ENCODE measurements at places on chromosomes 7 and 10.
A peak's percentile ranks its signal among the peaks of the same experiment; 100 is the strongest.

DNA sequence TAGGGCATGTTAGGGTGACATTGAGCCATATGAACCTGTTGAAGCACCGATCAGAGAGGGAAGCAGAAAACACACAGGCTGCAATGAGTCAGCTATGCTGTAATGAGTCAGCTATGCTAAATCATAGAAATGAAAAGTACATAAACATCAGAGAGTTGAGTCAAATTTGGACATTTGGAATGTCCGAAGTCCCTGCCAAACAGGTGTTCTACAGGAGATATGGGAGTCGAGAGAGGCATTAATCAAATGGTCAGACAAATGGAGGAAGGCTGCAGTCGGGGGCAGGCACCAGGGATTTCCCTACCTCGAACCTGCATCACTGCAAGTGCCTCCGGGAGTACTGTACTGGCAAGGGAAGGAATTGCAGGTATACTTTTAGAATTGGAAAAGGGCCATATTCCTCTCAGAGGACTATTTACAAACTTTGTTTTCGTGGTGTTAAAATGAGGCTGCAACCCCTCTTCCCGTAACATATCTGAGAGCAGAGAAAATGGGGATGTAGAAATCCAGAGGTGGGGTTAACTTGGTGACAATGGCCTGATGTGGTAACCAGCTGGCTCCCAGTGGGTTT is 8.8 kb upstream of the ZC3HAV1 start:
- peak overlapping the region; percentile 75 for H3K27ac ChIP-seq
- peak overlapping the region; percentile 54 for H3K4me3 ChIP-seq
- H3K4me1 ChIP-seq, result peaks cover 30% of the 10 kb centered on the region
- peak; percentile 71 for ATAC-seq

- ATAC-seq, result no peak
- no peak overlapping the region for H3K4me3 ChIP-seq
- no peaks in the 10 kb centered on the region for H3K4me1 ChIP-seq
These were observed 314.7 kb downstream of the BICC1 start for GRCh38 chr10:58827381-58827780.

DNA sequence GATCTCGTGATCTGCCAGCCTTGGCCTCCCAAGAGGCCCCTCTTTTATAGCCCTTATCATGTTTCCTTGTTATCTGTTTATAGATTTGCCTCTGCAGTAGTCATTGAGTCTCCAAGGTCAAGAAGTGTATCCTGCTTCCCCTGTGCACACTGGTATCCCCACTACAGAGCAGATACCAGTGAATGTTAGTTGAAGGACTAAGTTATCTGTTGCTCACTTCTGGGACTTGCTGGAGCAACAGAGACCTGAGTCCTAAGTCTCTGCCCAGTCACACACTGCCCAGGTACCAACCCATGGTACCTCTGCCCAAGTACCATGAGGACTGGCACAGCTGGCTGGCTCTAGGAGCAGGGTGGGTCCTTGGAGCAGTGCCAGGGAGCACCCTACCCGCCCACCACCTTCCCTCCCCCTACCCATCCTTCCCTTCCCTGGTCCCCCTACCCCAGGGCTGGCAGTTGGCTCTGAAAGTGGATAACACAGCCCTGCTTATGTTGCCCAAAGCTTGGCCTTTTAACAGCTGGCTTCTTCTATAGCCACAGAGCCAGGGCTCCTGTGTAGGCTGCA is 26.5 kb upstream of the PDCD4 start:
- H3K27me3 ChIP-seq, result no peaks in the 10 kb centered on the region
- peaks cover 4% of the 10 kb centered on the region for H3K36me3 ChIP-seq
- ATAC-seq, result no peak
- H3K4me3 ChIP-seq, result no peak overlapping the region
- H3K27ac ChIP-seq, result peak overlapping the region; percentile 96
- peaks cover 89% of the 10 kb centered on the region for H3K4me1 ChIP-seq

- peaks cover 21% of the 10 kb centered on the region for H3K36me3 ChIP-seq
- ATAC-seq, result peak; percentile 79
- H3K27ac ChIP-seq, result peak overlapping the region; percentile 99
- H3K27me3 ChIP-seq, result no peaks in the 10 kb centered on the region
- H3K4me3 ChIP-seq, result peak overlapping the region; percentile 98
- peaks cover 35% of the 10 kb centered on the region for H3K4me1 ChIP-seq
These were observed 2.0 kb downstream of the SRI start for GRCh38 chr7:88217675-88218428.

GRCh38 chr7:24436131-24436920 is 136.9 kb upstream of the PALS2 start:
- ATAC-seq, result no peak
- H3K27ac ChIP-seq, result no peak overlapping the region
- no peaks in the 10 kb centered on the region for H3K27me3 ChIP-seq
- no peak overlapping the region for H3K4me3 ChIP-seq
- no peaks in the 10 kb centered on the region for H3K4me1 ChIP-seq

DNA sequence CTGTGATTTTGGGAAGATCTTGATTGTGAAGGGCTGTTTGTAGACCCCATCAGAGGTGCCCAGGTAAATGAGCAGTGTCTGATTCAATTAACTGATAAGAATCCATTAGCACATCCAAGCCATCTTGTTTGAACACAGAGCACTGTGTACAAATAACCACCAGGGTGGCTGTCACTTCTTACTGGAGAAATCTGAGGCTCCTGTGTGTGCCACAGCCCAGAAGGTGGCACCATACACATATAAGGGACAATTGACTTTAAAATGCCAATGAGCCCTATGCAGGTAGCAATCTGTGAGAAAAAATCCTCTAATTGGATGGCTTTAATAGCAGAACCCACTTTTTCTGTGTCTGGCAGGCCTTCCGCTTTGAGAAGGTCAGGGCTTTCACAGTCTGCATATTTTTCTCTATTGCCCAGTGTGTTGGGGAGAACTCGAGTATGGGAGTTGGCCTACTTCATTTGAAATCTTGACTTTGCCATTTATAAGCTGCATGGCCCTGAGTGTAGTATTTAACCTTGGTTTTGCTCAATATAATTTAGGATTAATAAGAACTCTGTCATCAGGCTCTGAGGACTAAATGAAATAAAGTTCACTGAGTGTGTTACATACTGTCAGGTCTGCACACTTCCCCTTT is 517.4 kb downstream of the CCSER2 start:
- H3K36me3 ChIP-seq, result no peaks in the 10 kb centered on the region
- no peak overlapping the region for H3K4me3 ChIP-seq
- ATAC-seq, result no peak
- no peak overlapping the region for H3K27ac ChIP-seq

DNA sequence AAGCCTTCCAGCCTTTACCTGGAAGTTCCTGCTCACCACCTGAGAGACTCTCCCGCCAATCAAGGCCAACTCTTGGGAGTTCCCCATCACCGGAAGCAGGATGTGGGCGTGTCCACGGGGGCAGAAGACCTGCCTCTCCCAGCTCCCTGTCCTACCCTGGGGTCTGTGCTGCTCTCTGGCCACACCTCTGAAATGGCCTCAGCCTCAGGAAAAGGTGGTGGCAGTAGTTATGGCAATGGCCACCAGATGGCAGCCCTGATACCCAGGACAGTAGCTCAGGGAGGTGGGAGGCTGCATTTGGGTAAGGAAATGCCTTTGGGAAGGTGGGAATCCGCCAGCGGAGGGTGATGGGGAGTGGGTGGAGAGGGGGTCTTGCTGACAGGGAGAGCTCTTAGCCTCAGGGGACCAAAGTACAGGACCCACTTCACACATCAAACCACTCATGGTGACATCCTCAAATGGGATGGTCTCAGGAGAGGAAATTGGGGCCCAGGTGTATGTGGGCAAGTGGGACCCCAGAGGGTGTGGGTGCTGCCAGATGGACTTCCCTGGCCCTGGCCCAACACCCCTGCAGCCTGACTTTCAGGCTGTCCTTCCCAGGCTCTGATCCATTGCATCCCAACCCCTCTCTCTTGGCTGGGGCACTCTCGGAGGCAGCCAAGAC is 33.9 kb downstream of the KAZALD1 start:
- no peak overlapping the region for H3K4me3 ChIP-seq
- peaks cover 88% of the 10 kb centered on the region for H3K27me3 ChIP-seq
- ATAC-seq, result peak; percentile 75
- no peaks in the 10 kb centered on the region for H3K36me3 ChIP-seq
- no peak overlapping the region for H3K27ac ChIP-seq

- H3K4me3 ChIP-seq, result no peak overlapping the region
- H3K36me3 ChIP-seq, result no peaks in the 10 kb centered on the region
- no peak for ATAC-seq
- H3K27me3 ChIP-seq, result no peaks in the 10 kb centered on the region
- no peak overlapping the region for H3K27ac ChIP-seq
These were observed 997.3 kb downstream of the LRMDA start for GRCh38 chr10:76428551-76429367.

DNA sequence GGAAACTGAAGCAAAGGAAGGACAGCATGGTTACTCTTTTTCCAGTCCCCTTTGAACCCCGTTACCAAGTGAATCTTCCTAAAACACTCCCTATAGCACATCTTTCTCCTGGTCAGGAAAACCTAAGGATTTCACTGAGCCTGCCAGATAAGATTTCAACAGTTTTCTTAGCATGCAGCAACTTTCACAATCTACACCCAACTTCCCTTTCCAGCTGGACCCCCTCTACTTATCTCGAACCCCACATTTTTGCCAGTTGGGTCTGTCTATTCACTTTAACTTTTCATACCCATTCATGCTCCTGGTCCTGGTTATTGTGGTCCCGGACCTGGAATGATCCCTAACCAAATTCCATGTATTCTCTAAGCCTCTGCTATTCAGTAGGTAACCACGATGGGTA is 14.9 kb upstream of the CPVL start:
- H3K36me3 ChIP-seq, result no peaks in the 10 kb centered on the region
- no peak overlapping the region for H3K4me3 ChIP-seq
- no peaks in the 10 kb centered on the region for H3K4me1 ChIP-seq
- H3K27ac ChIP-seq, result no peak overlapping the region
- peaks cover 27% of the 10 kb centered on the region for H3K27me3 ChIP-seq

GRCh38 chr7:149729983-149730801 is 43.2 kb downstream of the ZNF467 start:
- H3K4me3 ChIP-seq, result no peak overlapping the region
- no peaks in the 10 kb centered on the region for H3K27me3 ChIP-seq
- H3K4me1 ChIP-seq, result peaks cover 11% of the 10 kb centered on the region
- H3K36me3 ChIP-seq, result peaks cover 47% of the 10 kb centered on the region

- no peak overlapping the region for H3K27ac ChIP-seq
- no peaks in the 10 kb centered on the region for H3K27me3 ChIP-seq
- ATAC-seq, result no peak
- no peak overlapping the region for H3K4me3 ChIP-seq
- no peaks in the 10 kb centered on the region for H3K4me1 ChIP-seq
These were observed 163.7 kb downstream of the WNT2 start for GRCh38 chr7:117158941-117159697.

DNA sequence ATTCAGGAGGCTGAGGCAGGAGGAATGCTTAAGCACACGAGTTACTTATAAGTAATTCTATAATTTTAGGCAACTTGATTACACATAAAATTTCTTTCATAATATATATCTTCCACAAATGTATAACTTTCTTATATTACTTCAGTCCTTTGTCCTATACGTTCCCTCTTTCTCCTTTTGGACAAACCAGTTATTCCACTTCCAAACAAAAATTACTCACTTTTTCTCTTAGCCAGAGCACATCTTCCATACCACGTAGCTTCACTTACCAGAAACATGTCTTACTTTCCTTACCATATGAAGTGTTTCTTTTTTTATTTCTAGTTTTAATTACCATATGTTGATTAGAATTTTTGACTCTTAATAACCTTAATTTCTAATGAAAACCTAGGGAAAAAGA is 64.6 kb downstream of the ARL5B start:
- no peak overlapping the region for H3K4me3 ChIP-seq
- H3K27me3 ChIP-seq, result no peaks in the 10 kb centered on the region
- no peak overlapping the region for H3K27ac ChIP-seq
- no peaks in the 10 kb centered on the region for H3K4me1 ChIP-seq
- ATAC-seq, result no peak
- H3K36me3 ChIP-seq, result no peaks in the 10 kb centered on the region

GRCh38 chr7:48111596-48111995 is 22.5 kb downstream of the UPP1 start:
- H3K27me3 ChIP-seq, result no peaks in the 10 kb centered on the region
- no peak overlapping the region for H3K4me3 ChIP-seq
- ATAC-seq, result no peak

GRCh38 chr10:102429468-102429867 is 2.9 kb downstream of the CUEDC2 start:
- peaks cover 21% of the 10 kb centered on the region for H3K36me3 ChIP-seq
- H3K4me1 ChIP-seq, result peaks cover 43% of the 10 kb centered on the region
- H3K27me3 ChIP-seq, result no peaks in the 10 kb centered on the region

DNA sequence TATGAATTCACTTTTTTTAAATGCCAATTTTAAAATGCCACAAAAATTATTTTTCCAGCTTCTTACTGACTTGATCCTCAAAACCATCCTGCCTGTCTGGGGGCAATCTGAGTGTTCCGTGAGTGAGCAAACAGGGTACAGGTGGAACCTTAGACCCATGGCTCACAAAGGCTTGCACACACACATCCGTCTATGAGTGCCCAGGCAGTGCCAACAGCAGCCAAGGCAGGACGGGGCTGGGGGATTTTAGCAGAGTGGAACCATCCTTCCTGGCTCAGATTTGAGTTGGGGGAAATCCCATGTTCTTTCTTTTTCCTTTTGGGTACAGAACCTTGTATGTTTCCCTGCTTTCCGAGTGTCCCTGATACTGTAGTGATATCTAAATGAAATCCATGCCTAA is 377.7 kb upstream of the MGMT start:
- H3K4me1 ChIP-seq, result no peaks in the 10 kb centered on the region
- no peak overlapping the region for H3K4me3 ChIP-seq
- no peaks in the 10 kb centered on the region for H3K27me3 ChIP-seq
- no peak overlapping the region for H3K27ac ChIP-seq
- no peaks in the 10 kb centered on the region for H3K36me3 ChIP-seq

- no peaks in the 10 kb centered on the region for H3K4me1 ChIP-seq
- peaks cover 34% of the 10 kb centered on the region for H3K36me3 ChIP-seq
- no peak for ATAC-seq
- H3K27ac ChIP-seq, result no peak overlapping the region
- no peak overlapping the region for H3K4me3 ChIP-seq
- H3K27me3 ChIP-seq, result no peaks in the 10 kb centered on the region
These were observed 11.9 kb upstream of the ERVW-1 start for GRCh38 chr7:92489634-92490033.

- H3K4me1 ChIP-seq, result peaks cover 6% of the 10 kb centered on the region
- ATAC-seq, result no peak
- H3K4me3 ChIP-seq, result no peak overlapping the region
- no peak overlapping the region for H3K27ac ChIP-seq
- peaks cover 73% of the 10 kb centered on the region for H3K27me3 ChIP-seq
These were observed 41.9 kb downstream of the TCF7L2 start for GRCh38 chr10:112991888-112992491.

DNA sequence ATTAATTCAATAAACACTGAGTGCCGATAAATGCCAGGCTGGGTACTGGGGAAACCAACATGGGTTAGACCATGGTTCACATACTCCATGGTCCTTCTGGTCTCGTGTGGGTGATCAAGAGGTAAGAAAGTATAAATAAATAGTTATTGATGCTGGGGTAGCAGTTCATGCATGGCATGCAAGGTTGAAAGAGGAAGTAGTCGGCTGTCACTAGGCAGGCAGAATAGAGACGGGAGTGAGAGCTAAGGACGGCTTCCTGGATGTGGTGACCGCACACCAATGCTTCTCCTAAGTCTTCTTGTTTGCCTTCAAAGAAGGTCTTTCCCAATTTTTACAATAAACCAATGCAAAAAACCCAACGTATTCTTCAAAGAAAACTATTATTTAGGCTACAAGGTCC is 208.6 kb downstream of the ADAM12 start:
- H3K4me3 ChIP-seq, result no peak overlapping the region
- peaks cover 9% of the 10 kb centered on the region for H3K4me1 ChIP-seq
- ATAC-seq, result peak; percentile 84
- no peaks in the 10 kb centered on the region for H3K36me3 ChIP-seq
- no peak overlapping the region for H3K27ac ChIP-seq
- H3K27me3 ChIP-seq, result no peaks in the 10 kb centered on the region

Measured in stimulated activated memory B cell treated with anti-CD40 and anti-IgM and Interleukin-4, amounts not matched to agents 10 μg/mL and 1 μg/mL and 100 μg/mL, for 72 hours (primary cell).